ENCODE measurements at places on chromosomes 5 and 9. TPM values are rescaled to one million over a fixed set of nuclear protein-coding genes. Genes with fewer than 3 reads are reported as not detected.

CCDC107 gene
- total RNA-seq: 54.0 TPM

SLC36A3 gene
- not detected for total RNA-seq

MORN5 gene
- not detected for total RNA-seq

DNA sequence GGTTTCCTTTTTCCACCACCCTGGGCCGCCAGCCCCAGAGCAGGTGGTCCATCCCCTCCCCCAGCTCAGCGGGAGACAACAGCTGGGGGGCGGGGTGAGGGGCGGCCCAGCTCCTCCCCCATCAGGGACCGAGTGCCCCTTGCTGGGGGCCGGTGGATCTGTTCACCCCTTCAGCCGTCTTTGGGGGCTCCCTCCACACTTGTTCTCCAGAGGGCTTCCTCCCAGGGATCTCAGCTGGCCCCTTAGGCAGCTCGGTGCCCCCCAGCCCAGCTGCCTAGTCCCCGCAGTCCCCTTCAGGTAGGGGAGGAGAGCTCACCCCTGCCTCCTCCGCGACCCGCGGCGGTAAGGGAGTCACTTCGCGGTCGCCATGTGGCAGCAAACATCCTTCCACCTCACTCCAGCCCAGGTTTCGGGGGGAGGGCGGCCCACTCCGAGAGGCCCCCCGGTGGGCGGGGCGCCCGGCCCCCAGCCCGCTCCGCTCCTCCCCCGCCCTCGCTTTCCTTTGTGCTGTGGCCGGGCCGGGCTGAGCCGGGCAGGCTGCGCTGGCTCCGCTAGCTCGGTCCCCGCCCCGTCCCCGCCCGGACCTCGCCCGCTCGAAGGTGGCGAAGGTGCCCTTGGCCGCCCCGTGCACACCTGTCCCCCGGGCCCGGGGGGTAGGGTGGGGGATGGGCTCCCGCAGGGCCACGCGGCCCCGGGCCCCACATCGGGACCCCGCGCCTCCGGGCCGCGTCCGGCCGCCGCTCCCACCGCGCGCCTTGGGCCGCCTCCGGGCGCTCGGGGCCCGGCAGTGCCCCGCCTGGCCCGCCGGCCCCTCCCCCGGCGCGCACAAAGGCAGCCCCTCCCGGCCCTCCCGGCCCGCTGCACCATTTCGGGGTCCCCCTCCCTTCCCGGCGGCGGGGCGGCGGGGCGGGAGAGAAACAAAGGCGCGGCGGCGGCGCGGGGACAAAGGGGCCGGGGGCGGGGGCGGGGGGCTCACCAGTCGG lies 683 bp downstream of the DBN1 start:
- H3K27ac ChIP-seq: peak overlapping the region; percentile 78
- DNase-seq: no peak
- no peaks in the 10 kb centered on the region for H3K36me3 ChIP-seq
- peaks cover 52% of the 10 kb centered on the region for H3K4me1 ChIP-seq
- peak overlapping the region; percentile 77 for H3K4me3 ChIP-seq
- peaks cover 14% of the 10 kb centered on the region for H3K27me3 ChIP-seq

- peak overlapping the region; percentile 54 for H3K4me3 ChIP-seq
- H3K27me3 ChIP-seq: no peaks in the 10 kb centered on the region
- H3K4me1 ChIP-seq: peaks cover 11% of the 10 kb centered on the region
These were observed 873 bp downstream of the C9orf50 start for GRCh38 chr9:129619787-129620668.

DNA sequence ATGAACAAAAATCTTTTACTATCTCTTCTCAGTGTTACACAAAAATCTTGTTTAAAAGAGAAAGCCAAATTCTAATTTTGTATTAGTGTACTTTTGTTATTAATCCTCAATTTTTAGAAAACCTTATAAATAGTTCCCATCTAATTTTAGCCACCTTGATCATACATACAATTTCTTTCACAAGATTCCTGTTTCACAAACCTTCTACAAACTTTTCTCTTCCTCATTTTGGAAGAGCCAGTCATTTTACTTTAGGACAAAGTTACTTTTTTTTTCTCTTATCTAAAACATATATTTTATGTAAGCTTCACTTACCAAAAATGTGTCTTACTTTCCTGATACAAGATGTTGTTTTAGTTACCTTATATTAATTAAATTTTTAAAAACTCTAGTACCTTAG lies 161.3 kb downstream of the YIPF5 start:
- H3K27me3 ChIP-seq: no peaks in the 10 kb centered on the region
- DNase-seq: no peak
- H3K4me1 ChIP-seq: no peaks in the 10 kb centered on the region
- no peak overlapping the region for H3K27ac ChIP-seq
- H3K4me3 ChIP-seq: no peak overlapping the region

GRCh38 chr5:1673042-1673677 lies 126.5 kb downstream of the MRPL36 start:
- H3K27me3 ChIP-seq: peaks cover 63% of the 10 kb centered on the region
- no peak for DNase-seq
- no peak overlapping the region for H3K4me3 ChIP-seq
- H3K27ac ChIP-seq: no peak overlapping the region

GRCh38 chr9:136690806-136691261 lies 3.6 kb upstream of the AGPAT2 start:
- H3K27me3 ChIP-seq: no peaks in the 10 kb centered on the region
- no peak overlapping the region for H3K4me3 ChIP-seq
- DNase-seq: peak; percentile 77

GRCh38 chr9:69019808-69020207 lies 5.9 kb upstream of the PRKACG start:
- H3K4me3 ChIP-seq: no peak overlapping the region
- no peak for DNase-seq
- peaks cover 9% of the 10 kb centered on the region for H3K4me1 ChIP-seq
- H3K27ac ChIP-seq: no peak overlapping the region
- H3K36me3 ChIP-seq: no peaks in the 10 kb centered on the region
- no peaks in the 10 kb centered on the region for H3K27me3 ChIP-seq

DNA sequence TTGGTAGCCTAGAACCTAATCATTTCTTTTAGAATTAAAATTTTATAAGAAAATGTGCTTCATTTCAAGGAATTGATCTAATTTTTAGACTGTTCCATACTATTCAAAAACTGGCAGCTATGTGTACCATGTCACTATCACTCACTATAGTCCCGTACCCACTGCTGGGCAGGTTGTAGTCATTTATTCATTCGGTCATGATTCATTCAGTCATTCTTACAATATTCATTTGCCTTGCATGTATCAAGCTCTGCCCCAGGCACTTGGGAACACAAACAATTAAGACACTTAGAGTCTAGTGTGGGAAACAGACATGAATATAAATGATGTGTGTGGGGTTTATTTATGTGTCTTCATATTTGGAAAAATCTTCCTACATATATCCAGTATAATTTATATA lies 26.4 kb downstream of the TDRD7 start:
- H3K36me3 ChIP-seq: no peaks in the 10 kb centered on the region
- H3K4me3 ChIP-seq: no peak overlapping the region
- H3K27ac ChIP-seq: no peak overlapping the region
- H3K27me3 ChIP-seq: no peaks in the 10 kb centered on the region
- DNase-seq: no peak
- no peaks in the 10 kb centered on the region for H3K4me1 ChIP-seq

DNA sequence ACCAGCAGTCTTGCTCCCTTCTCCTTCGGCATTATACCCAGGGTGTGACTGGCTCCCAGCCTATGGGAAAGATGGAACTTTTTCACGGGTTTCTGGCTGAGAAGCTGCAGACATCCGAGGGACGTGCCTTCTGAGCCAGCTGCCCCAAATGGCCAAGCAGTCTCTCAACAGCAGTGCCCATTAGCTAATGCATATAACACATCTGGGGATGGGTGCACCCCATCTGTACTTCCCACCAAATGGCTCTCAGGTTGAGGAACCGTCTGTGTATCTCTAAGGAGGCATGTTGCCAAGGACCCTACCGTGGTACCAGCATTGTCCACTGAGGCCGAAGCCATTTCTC lies 25.0 kb downstream of the C5orf15 start:
- no peak overlapping the region for H3K4me3 ChIP-seq
- H3K27me3 ChIP-seq: no peaks in the 10 kb centered on the region
- H3K4me1 ChIP-seq: no peaks in the 10 kb centered on the region
